ENCODE measurements at places on chromosomes 4 and X.

DNA sequence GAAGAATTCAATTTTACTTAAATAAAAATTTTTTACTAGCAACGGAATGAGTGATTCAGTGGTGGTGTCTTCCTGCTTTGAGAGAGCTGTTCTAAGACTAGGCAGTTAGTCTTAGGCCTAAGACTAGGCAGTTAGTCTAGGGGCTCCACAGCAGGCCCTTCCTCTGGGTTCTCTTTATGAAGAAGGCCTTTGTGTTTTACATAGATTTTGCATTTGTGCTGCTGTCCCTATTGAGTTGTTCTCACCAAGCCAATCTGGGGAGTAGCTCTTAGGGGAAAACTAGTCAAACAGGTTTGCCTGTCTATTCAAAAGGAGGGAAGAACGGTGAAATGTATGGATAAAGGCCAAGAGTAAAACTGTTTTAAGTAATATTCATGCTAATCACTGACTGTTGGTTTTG lies 7.6 kb downstream of the UGT8 start:
- DNase-seq = peak; percentile 19
- no peaks in the 10 kb centered on the region for H3K27me3 ChIP-seq
- H3K36me3 ChIP-seq = no peaks in the 10 kb centered on the region
- H3K27ac ChIP-seq = no peak overlapping the region
- no peaks in the 10 kb centered on the region for H3K4me1 ChIP-seq

DNA sequence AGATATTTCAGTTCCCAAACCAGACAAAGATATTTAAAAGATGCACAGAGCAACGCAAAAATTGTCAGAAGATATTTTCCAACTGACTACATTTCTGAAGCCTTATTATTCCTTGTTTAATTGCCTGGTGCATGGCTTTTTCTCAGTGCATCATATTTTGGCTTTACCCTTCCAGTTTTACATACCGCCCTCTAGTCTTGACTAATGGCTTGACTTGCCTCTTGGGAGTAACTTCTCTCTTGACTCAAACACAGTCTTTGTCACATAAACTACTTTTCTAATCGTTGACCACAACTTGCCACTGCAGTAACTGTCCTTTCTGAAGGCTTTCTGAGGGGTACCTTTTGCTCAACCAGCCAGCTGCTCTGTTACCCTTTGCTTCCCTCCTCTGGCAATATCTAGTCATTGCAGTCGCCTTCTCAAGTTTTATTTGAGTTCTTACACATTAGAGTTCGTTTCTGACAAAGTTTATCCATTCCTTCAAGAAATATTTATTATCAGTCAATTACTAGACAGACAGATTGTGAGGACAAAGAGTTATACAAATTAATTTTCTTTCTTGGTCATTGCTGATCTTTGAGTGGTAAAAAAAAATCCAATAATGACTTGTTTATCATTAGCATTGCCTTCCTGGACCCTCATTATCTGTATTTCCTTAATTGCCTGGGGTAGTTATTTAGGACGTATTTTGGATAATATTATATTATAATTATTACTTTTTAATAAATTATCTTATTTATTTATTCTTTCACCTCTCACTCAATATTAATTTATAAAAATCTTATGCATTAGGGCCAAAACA lies 506.9 kb upstream of the PCDH10 start:
- no peaks in the 10 kb centered on the region for H3K27me3 ChIP-seq
- H3K4me3 ChIP-seq = no peak overlapping the region
- H3K36me3 ChIP-seq = no peaks in the 10 kb centered on the region
- H3K4me1 ChIP-seq = no peaks in the 10 kb centered on the region
- DNase-seq = no peak

- H3K4me1 ChIP-seq = peaks cover 9% of the 10 kb centered on the region
- no peak for DNase-seq
- H3K36me3 ChIP-seq = no peaks in the 10 kb centered on the region
- H3K4me3 ChIP-seq = no peak overlapping the region
- H3K27ac ChIP-seq = peak overlapping the region; percentile 38
These were observed 14.6 kb downstream of the SMIM20 start for GRCh38 chr4:25928379-25929297.

GRCh38 chr4:161519611-161520010 lies 644.2 kb downstream of the FSTL5 start:
- no peak overlapping the region for H3K27ac ChIP-seq
- H3K4me1 ChIP-seq = no peaks in the 10 kb centered on the region
- no peak overlapping the region for H3K4me3 ChIP-seq

DNA sequence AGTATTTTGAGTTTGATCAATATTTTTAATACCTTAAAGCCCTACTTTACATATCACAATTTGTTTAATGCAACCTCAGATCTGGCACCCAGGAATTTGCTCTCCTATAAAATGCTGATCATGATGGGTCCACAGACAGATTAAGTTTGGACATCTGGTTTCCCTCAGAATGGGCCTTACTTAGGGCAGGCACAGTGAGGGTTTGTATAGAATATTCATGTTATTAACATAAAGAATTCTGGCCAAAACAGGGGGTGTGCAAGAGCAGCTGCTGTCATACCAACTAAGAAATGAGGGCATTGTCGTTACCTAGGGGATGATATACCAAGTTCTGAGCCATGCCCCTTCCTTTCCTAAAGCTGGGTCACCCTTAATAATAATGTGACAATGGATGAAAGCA lies 37.5 kb upstream of the CENPU start:
- DNase-seq = no peak
- H3K27me3 ChIP-seq = no peaks in the 10 kb centered on the region
- H3K4me3 ChIP-seq = no peak overlapping the region
- no peak overlapping the region for H3K27ac ChIP-seq
- peaks cover 98% of the 10 kb centered on the region for H3K36me3 ChIP-seq

- no peaks in the 10 kb centered on the region for H3K36me3 ChIP-seq
- H3K27ac ChIP-seq = no peak overlapping the region
- H3K4me1 ChIP-seq = no peaks in the 10 kb centered on the region
- H3K4me3 ChIP-seq = no peak overlapping the region
- no peaks in the 10 kb centered on the region for H3K27me3 ChIP-seq
These were observed 161.7 kb upstream of the MAMLD1 start for GRCh38 chrX:150201391-150201790.

DNA sequence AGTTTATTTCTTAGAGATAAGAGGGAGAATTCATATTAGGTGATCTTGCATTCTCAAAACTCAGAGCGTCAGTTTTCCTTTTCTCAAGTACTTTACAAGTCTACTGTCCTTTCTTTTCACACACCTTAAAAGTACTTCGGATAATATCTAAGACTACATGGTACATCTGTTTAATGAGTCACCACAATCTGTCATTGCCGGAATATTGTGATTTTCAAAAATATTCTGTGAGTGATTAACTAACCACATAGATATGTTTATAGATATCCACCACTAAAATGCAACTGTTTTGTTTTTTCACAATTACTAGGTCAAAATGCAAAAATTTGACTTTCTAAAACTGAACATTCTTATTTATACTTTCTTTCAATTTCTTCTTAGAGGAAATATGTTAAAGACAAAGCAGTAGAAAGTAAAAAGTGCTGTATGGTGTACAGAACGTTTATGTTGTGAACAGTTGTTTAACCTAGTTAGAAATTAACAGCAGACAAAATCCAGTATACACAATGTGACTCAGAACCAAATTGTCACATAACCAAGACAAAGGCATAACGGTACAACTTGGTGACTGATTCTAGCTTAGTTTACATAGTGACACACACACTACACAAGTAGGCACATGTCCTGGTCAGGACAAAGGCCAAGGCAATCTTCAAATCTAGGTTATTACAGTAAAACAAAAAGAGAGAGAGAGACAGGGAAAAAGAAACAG lies 482.9 kb downstream of the NAF1 start:
- H3K4me3 ChIP-seq = no peak overlapping the region
- H3K36me3 ChIP-seq = no peaks in the 10 kb centered on the region
- no peak for DNase-seq
- no peaks in the 10 kb centered on the region for H3K27me3 ChIP-seq
- no peak overlapping the region for H3K27ac ChIP-seq
- no peaks in the 10 kb centered on the region for H3K4me1 ChIP-seq

- no peaks in the 10 kb centered on the region for H3K36me3 ChIP-seq
- H3K4me3 ChIP-seq = no peak overlapping the region
- H3K4me1 ChIP-seq = no peaks in the 10 kb centered on the region
- H3K27me3 ChIP-seq = no peaks in the 10 kb centered on the region
- DNase-seq = no peak
These were observed 4.7 kb upstream of the IL1RAPL1 start for GRCh38 chrX:28582511-28582910.

GRCh38 chr4:77510367-77510766 lies 95.3 kb upstream of the CXCL13 start:
- no peaks in the 10 kb centered on the region for H3K27me3 ChIP-seq
- H3K4me3 ChIP-seq = no peak overlapping the region
- H3K27ac ChIP-seq = no peak overlapping the region
- H3K36me3 ChIP-seq = no peaks in the 10 kb centered on the region

DNA sequence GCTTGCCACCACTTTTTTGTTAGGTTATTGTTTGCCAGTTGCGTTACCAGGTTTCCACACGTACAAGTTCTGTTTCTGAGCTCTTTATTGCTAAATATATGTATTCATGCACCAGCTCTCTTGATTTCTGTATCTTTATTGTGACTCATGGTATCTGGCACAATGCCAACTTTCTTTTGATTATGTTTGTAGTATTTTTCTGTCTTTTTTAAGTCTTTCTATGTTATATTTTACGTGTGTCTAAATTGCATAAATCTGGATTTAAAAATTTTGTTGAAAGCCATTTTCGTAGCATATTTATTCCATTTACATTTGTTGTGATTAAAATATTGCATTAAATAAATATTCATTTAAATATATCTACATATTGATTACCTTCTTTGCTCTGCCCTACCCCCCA lies 73.8 kb downstream of the KDM6A start:
- no peak for DNase-seq
- no peak overlapping the region for H3K4me3 ChIP-seq
- H3K27ac ChIP-seq = no peak overlapping the region
- H3K4me1 ChIP-seq = no peaks in the 10 kb centered on the region
- H3K36me3 ChIP-seq = no peaks in the 10 kb centered on the region
- no peaks in the 10 kb centered on the region for H3K27me3 ChIP-seq

GRCh38 chrX:40844471-40844870 lies 109.1 kb upstream of the MED14 start:
- no peaks in the 10 kb centered on the region for H3K36me3 ChIP-seq
- no peak overlapping the region for H3K27ac ChIP-seq
- H3K4me1 ChIP-seq = no peaks in the 10 kb centered on the region

- no peaks in the 10 kb centered on the region for H3K36me3 ChIP-seq
- H3K27me3 ChIP-seq = no peaks in the 10 kb centered on the region
- no peak overlapping the region for H3K27ac ChIP-seq
- H3K4me1 ChIP-seq = no peaks in the 10 kb centered on the region
- no peak overlapping the region for H3K4me3 ChIP-seq
- no peak for DNase-seq
These were observed 557.3 kb upstream of the TENM3 start for GRCh38 chr4:181685911-181686310.

DNA sequence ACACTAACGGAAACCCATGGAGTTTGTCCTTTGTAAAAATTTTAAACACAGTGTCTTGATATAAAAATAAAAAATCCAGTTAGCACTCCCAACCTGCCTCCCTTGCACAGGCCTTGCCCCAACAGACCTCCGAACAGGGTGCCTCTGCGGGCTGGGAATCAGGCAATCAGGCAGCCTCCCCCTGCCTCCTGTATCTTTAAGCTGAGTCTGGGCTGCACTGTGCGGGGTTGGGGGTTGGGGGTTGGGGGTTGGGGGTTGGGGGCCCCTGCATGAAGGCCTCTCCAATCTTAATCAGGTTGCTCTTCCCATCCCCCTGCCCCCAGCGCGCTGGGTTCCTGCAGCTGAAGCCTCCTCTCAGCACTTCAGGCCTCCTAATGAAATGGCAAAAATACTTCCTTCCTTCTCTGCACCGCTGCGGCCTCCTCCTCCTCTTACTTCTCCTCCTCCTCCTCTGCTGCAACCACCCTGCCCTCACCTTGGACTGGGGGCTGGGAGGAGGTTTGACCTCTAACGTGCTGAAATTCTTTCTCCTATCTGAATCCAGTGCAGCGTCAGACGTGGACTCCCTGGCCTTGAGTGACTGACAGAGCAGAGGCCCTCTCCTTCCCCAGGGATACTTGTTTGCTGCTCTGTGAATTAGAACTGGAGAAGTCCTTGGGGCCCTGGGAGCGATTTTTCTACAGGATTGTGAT lies 26.6 kb downstream of the NLGN3 start:
- H3K4me1 ChIP-seq = no peaks in the 10 kb centered on the region
- no peak overlapping the region for H3K4me3 ChIP-seq
- H3K36me3 ChIP-seq = no peaks in the 10 kb centered on the region
- peak; percentile 81 for DNase-seq
- H3K27me3 ChIP-seq = no peaks in the 10 kb centered on the region
- no peak overlapping the region for H3K27ac ChIP-seq
